ENCODE measurements at places on chromosomes 13 and 19.
A peak's percentile ranks its signal among the peaks of the same experiment; 100 is the strongest.

- peak; percentile 6 for DNase-seq
These were observed 198.4 kb downstream of the COL4A1 start for GRCh38 chr13:110108348-110109139.

GRCh38 chr19:3007975-3008374 lies 21.1 kb downstream of the TLE2 start:
- no peak for DNase-seq

GRCh38 chr19:47663911-47664771 lies 49.1 kb upstream of the EHD2 start:
- DNase-seq = no peak

DNA sequence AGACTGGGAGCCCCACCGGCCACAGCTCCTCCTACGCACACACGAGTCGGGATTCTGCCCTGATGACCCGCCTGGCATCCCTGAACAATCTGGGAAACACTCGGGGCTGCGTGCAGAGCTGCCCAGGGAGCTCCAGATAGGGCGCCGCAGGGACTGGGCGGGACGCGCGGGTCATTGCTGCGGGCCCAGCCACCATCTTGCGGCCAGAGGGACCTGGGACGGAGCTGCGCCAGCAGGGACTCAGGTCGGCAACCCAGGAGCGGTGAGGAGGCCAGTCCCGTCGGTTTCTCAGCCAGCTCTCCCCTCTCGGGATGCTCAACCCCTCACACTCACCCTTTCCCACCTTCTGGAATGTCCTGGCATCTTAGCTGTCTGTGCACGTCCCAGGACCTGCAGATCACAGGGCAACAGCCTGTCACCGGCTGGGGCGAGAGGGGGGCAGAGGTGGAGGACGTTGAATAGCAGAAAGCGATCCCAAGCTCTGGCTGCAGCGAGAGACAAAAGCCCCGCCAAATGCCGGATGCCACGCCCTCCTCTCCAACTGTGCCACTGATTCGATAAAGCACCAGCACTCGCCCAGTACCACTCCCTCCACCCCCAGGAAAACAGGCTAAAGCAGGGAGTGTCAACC lies 20.4 kb upstream of the ZNF91 start:
- DNase-seq = no peak

- no peak for DNase-seq
These were observed 18.4 kb downstream of the FOXO1 start for GRCh38 chr13:40648040-40648439.

DNA sequence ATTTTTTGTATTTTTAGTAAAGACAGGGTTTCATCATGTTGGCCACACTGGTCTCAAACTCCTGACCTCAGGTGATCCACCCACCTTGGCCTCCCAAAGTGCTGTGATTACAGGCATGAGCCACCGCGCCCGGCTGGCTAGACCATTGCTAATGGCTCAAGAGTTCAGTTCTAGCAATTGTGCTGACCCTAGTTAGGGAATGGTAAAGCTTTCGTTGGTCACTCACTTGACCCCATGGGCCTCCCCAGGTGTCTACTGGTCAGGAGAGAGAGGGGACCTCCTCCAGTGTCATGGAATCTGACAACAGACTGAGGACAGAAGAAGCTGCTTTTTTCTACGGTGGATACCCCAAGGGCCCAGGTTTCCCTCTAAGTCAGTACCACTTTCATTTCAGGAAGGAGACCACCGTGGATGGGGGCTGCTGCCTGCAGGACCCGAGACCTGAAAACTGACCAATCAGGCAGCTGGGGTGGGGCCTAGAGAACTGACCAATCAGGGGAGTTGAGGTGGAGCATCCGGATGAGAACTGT lies 575 bp upstream of the ZNF556 start:
- no peak for DNase-seq

GRCh38 chr13:23735329-23735728 lies 153.9 kb downstream of the MIPEP start:
- DNase-seq = no peak

Data from NCI-H1048 (cell line).